ENCODE measurements at places on chromosomes 6 and 20.

DNA sequence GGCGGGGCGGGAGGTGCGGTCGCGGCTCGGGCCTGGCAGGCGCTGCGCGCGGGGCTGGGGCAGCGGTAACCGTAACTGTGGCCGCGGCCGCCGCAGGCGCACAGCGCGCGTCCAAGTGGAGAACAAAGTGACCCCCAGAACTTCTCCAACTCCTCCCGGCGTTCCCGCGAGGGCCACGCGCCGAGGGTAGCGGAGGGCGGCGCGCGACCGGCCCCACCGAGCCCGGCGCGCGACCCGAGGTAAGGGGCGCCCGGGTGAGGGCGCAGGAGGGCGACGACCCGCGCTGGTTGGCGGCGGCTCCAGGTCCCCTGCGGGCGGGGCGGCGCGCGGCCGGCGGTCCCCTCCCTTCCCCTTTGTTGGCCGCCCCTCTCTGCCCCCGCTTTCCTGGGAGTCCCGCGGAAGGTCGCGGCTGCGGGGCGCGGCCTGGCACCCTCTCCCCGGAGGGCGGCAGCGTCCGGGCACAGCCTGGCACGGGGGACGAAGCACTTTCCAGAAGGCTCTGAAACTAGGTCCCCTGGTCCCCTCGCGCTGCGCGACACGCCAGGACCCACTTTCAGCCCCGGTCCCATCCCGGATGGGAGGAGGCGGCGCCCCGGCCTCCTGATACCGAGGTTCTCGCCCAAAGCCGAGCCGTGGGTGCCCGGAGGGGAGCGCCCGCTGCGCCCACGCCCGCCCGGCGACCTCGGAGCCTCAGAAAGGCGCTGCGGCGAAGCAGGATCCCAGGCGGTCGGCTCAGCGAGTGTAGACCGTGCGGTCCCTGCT is at the start of gene TIAM2:
TIAM2 (plus strand) TSS at position 62 of the 762 bp plus-strand sequence. CDS start 133,909 bp downstream, outside the sequence.
- DNase-seq, result peak; percentile 63

GRCh38 chr20:17990278-17990972 is 21.6 kb downstream of the MGME1 start:
- no peak for DNase-seq

DNA sequence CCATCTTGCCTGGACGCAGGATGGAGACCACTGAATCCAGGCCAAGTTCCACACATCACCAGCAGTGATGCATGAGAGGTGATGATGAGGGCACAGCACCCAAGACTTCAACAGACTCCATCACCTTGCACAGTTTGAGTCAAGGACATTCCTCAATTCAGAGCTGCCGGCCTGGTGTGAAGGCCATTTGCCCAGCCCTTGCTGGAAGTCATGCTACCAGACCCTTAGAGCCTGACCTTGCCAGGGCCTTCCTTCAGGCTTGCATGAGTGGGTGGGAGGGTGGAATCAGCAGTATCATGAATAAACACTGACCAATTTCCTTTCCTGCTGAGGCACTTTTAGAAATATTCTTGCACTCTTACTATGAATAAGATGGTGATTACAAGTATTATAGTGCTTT is 130.2 kb upstream of the SSTR4 start:
- DNase-seq, result no peak

GRCh38 chr20:22339946-22340345 is 244.4 kb downstream of the FOXA2 start:
- no peak for DNase-seq

DNA sequence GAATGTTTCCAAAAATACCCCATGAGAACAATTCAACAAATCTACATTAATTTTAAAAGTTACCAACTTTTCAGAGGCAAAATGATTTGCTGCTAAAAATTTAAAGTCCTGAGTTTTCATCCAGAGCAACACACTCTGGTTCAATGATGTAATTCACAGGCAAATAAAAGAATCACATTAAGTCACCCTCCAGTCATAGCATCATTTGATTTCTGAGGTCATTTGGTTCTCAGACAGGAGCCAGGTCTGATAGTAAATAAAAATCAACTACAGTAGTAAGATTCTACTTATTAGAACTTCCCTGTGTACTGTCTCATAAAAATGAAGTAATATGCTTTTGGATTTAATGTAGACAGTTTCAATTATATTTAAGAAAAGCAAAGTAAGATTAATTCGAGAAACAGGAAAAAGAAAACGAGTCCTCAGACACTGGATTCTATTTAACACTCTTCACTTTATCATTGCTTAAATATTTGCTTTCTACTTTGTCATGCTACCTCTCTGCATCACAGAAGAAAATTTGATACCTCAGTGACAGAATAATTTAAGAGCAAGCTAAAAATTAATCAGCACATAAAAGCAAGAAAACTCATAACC is 25.8 kb downstream of the MAP7 start:
- DNase-seq, result no peak

DNA sequence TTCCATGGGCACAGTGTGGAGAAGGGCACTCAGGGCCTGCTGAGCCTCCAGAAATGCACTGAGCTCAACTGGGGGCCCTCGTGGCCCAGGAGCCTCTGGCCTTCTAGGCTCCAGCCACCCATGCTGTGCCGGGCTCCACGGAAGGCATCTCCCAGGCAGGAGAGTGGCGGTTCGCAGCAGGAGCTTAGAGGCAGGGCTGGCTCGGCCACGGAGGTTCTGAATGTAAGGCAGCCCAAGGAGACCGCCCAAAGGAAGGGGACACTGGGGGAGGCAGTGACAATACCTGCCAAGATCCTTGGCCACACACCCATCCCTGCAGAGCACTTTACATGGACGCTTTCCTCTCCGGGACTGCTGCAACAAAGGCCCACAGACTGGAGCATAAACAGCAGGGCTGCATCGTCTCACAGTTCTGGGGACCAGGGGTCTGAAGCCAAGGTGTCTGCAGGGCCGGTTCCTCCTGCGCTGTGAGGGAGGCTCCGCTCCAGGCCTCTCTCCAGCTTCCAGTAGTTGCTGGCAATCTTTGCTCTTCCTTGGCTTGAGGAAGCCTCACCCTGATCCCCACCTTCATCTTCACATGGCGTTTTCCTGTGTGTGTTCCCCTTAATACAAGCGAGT is 128.2 kb upstream of the CDH4 start:
- DNase-seq, result no peak

Measured in GM20000 (cell line).